ENCODE measurements at places on chromosomes 2 and 18.

DNA sequence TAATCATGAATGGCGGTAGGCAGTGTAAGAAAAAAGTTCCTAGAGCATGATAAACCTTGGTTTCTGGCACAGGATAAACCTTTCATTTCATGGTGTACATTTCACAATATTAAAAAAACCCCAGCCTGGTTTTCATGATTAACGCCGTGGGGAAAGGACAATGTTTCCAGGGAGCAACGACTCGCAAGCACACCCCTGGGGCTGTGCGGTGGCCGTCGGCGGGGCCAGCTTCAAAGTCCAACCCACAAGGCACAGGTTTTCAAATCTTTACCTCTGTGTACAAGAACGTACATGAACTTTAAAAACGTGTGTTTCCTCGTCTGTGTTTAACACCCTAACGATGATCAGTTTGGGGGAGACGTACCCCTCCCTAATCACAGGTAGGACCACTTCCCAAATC is 118.1 kb downstream of the NOL10 start:
- no peak overlapping the region for H3K27ac ChIP-seq
- peaks cover 45% of the 10 kb centered on the region for H3K36me3 ChIP-seq
- no peak for DNase-seq
- no peak overlapping the region for H3K4me3 ChIP-seq

GRCh38 chr2:60509066-60509465 is 44.4 kb downstream of the BCL11A start:
- H3K27me3 ChIP-seq: no peaks in the 10 kb centered on the region
- peaks cover 38% of the 10 kb centered on the region for H3K4me1 ChIP-seq
- H3K4me3 ChIP-seq: no peak overlapping the region
- DNase-seq: no peak

DNA sequence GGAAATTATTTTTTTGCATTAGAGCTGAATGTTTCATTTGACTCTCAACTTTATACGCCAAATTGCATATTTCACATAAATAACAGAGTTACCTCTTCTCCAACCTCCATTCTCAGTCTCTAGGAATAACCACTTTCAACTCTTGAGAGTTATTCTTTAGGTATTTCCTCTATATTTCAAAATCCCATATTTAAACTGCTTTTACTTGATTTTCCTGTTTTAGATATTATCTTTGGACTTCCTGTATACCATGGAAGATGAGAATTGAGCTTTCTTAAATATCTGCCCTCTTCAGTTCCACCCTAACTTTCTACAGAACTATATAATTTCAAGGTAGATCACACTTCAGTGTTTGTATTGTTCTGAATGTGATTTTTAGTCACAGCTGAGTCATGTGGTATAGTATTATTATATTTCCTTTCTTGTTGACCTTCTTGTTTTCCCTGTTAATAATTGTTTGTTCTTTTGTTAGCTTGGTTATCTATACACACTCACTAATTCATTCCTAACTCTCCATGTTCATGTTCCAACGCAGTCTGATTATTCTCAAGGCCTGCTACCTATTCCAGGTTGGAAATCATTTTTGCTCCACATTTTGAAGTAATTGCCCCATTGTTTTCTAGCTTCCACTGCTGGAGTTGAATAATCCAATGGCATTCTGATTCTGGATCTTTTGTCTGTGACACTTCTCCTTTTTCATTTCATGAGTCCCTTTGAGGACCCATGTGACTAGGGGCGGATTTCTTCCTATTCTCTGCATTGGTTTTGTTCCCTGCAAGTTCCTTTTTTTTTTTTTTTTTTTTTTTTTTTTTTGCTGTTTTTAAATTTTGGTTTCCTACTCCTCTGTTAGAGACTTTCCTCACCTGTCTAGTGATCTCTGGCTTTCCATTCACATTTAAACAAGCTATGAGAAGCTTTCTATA is 156.8 kb upstream of the RBMS1 start:
- no peaks in the 10 kb centered on the region for H3K36me3 ChIP-seq
- H3K27me3 ChIP-seq: no peaks in the 10 kb centered on the region
- H3K27ac ChIP-seq: no peak overlapping the region
- DNase-seq: no peak
- H3K4me3 ChIP-seq: no peak overlapping the region

GRCh38 chr2:173990245-173990644 is 25.1 kb upstream of the SP3 start:
- no peaks in the 10 kb centered on the region for H3K36me3 ChIP-seq
- DNase-seq: no peak
- H3K27me3 ChIP-seq: no peaks in the 10 kb centered on the region
- H3K27ac ChIP-seq: no peak overlapping the region
- H3K4me3 ChIP-seq: no peak overlapping the region
- peaks cover 10% of the 10 kb centered on the region for H3K4me1 ChIP-seq

- no peak overlapping the region for H3K4me3 ChIP-seq
- H3K27me3 ChIP-seq: no peaks in the 10 kb centered on the region
- H3K27ac ChIP-seq: no peak overlapping the region
Measured at GRCh38 chr2:12045864-12046291, 299.4 kb downstream of the LPIN1 start.

- DNase-seq: no peak
- H3K4me1 ChIP-seq: no peaks in the 10 kb centered on the region
- no peak overlapping the region for H3K27ac ChIP-seq
- H3K4me3 ChIP-seq: no peak overlapping the region
- no peaks in the 10 kb centered on the region for H3K27me3 ChIP-seq
Measured at GRCh38 chr2:15311926-15312325, 249.2 kb downstream of the NBAS start.

DNA sequence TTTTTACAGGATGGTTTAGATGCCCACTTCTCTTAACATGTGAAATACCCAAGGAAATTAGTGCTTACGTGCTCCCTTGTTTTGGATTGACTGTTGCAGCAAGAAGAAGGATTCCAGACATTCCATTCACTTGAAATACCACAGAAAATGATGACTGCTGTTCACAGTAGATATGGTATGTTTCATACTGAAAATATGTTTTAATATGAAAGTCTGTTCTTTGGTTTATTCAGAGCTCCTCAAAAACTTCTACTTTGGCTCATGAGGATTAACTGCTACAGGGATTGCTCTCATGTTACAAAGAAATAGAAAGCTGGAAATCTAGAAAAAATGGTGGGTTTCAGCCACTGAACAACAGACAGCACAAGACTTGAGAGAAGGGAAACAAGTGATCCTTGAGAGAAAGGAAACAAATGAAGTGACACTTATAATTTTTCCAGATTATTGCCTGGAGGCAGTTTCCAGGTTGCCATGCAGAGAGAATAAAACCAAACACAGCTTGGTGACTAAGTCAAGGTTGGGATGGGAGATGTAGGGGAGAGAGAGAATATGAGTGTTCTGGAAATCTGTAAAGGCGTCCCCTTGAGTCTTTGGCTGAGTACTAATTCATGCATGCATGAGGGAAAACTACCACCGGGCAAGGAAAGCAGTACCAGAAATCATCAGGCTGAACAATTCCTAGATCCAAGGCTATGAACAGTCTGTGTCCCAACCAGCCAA is 348.1 kb downstream of the CLIP4 start:
- DNase-seq: no peak
- H3K36me3 ChIP-seq: no peaks in the 10 kb centered on the region
- H3K4me3 ChIP-seq: no peak overlapping the region
- H3K27me3 ChIP-seq: no peaks in the 10 kb centered on the region

DNA sequence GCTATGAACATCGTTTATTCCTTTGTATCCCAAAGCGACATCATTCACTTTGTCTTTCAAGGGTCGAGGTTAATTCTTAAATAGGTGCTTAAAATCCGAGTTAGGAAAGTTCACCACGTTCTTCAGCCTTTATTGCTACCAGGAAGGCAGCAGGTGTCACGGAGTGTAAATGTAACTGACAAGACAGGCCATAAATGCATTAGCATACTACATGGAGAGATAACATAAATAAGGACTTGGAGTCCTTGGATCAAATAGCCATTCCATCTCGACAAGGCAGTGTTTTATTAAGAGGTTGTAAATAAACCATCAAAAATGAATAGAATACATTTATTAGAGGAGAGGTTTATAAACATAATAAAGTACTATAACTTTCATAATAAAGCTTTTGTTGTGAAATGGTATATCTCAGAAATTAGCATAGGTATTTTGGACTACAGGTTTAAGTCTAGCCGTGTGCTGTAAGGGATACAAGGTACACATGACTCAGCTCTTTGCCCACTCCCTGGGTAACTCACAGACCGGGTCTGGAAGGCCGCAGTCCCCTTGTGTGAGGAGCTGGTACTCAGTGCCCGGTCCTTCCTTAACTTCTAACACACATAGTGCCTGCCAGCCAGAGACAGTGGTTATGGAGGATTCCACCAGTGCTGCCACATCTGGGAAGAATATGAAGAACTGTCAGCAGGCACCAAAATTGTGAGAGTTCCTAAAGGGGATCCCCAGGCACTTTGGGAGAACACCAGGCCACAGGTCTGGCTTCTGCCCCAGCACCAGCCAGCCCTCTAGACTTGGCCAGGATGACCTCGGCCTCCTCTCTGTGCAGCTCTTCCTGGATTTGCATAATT is 29.4 kb downstream of the CAPN13 start:
- no peaks in the 10 kb centered on the region for H3K27me3 ChIP-seq
- H3K4me3 ChIP-seq: no peak overlapping the region
- peak overlapping the region; percentile 65 for H3K27ac ChIP-seq
- no peaks in the 10 kb centered on the region for H3K36me3 ChIP-seq

GRCh38 chr2:203412546-203413331 is 84.5 kb downstream of the ABI2 start:
- no peaks in the 10 kb centered on the region for H3K27me3 ChIP-seq
- no peaks in the 10 kb centered on the region for H3K4me1 ChIP-seq
- H3K4me3 ChIP-seq: no peak overlapping the region
- H3K27ac ChIP-seq: no peak overlapping the region

DNA sequence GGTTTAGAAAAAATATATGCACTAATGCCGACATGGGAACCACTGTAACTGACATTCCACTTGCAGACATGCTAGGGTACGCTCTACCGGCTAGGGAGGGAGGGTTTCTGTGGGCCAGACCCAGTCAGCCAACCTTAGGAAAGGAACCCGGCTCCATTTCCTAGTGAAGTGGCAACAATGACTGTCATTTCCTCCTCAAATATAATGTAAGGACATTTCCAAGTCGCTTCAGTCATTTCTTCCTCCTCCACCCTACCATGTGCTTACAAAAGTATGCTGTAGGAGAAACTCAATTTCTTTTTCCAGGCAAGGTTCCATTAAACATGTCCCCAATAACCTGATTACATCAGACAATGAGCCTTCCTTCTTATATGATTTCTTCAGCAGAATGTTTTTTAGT is 64.3 kb upstream of the PSMD14 start:
- peak; percentile 36 for DNase-seq

- H3K36me3 ChIP-seq: no peaks in the 10 kb centered on the region
- DNase-seq: no peak
- peaks cover 10% of the 10 kb centered on the region for H3K4me1 ChIP-seq
- no peak overlapping the region for H3K27ac ChIP-seq
Measured at GRCh38 chr2:11068079-11068741, 87.1 kb upstream of the SLC66A3 start.

GRCh38 chr18:56269958-56270357 is 368.4 kb downstream of the TXNL1 start:
- H3K4me1 ChIP-seq: no peaks in the 10 kb centered on the region
- no peak overlapping the region for H3K4me3 ChIP-seq
- H3K27me3 ChIP-seq: no peaks in the 10 kb centered on the region
- no peak overlapping the region for H3K27ac ChIP-seq

- DNase-seq: no peak
- H3K4me1 ChIP-seq: no peaks in the 10 kb centered on the region
- H3K27me3 ChIP-seq: no peaks in the 10 kb centered on the region
Measured at GRCh38 chr2:61363580-61363979, 107.3 kb downstream of the USP34 start.

DNA sequence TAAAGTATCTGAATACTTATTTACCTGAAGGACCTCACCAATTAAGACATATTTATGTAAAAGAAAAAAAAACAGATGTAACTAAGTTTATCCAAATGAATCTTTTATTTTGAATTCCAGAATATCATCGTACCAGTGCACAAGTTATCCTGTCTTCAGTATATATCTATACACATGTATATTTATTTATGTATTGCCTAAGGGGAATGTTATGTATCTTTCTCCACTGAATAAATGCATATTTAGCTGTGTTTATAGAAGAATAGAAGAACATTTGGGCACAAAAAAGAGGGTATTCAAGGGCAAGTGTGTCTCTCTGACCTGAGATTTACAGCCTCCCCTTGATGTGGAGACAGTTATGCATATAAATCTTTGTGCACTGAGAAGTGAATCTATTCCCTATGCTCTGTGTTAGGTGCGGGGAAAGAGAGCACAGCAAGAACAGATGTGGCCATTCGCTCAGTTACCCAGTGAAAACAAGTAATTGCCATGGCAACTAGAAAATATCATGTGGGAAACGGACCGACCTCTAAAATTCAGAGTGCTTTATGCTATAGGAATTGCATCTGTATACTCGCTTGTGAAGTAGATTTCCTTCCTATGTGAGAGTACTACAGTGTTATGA is 39.5 kb upstream of the ASXL3 start:
- no peak overlapping the region for H3K27ac ChIP-seq
- no peak for DNase-seq
- no peaks in the 10 kb centered on the region for H3K36me3 ChIP-seq
- H3K4me3 ChIP-seq: no peak overlapping the region
- H3K4me1 ChIP-seq: no peaks in the 10 kb centered on the region

DNA sequence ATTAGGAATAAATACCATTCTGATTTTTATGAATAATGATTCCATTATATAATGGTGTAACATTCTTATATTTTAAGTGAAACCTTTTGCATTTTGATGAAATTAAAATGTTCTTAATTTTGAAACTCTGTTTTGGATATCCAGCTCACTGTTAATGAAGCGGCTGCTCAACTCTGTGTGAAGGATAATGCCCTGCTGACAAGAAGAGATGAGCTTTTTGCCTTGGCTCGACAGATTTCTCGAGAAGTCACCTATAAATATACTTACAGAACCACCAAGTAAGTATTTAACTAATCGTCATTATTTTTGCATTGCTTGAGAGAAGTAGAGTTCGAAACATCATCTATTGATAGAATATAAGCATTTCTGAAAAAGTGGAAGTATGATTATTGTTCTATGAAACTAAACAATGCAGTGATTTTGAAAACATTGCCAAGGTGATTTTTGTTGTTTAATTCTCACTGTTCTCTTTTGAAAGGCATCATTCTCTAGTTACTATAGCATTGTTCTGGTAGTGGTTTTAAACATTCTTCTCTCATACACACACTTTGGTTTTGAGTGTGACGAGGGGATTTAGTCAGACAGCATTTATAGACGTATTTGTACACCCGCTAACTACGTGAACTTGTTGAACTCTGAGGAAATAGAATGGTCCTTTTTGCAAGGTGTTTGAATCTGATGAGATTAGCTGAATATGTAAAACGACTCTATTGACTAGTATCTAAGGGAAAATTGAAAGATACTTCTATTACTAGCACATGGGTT is 21.5 kb downstream of the NAB1 start:
- no peak overlapping the region for H3K27ac ChIP-seq
- peaks cover 21% of the 10 kb centered on the region for H3K36me3 ChIP-seq
- DNase-seq: no peak
- H3K4me3 ChIP-seq: no peak overlapping the region
- no peaks in the 10 kb centered on the region for H3K4me1 ChIP-seq
- H3K27me3 ChIP-seq: no peaks in the 10 kb centered on the region

Measured in large intestine (tissue), 12 donors.